Ureter (tissue), 1 donor: ENCODE measurements at places on chromosomes 11 and 22.

GRCh38 chr11:100761841-100762240, 74.8 kb downstream of the ARHGAP42 start:
- DNase-seq, result no peak

GRCh38 chr11:393219-394033, 583 bp upstream of the PKP3 start:
- DNase-seq, result peak; percentile 88

DNA sequence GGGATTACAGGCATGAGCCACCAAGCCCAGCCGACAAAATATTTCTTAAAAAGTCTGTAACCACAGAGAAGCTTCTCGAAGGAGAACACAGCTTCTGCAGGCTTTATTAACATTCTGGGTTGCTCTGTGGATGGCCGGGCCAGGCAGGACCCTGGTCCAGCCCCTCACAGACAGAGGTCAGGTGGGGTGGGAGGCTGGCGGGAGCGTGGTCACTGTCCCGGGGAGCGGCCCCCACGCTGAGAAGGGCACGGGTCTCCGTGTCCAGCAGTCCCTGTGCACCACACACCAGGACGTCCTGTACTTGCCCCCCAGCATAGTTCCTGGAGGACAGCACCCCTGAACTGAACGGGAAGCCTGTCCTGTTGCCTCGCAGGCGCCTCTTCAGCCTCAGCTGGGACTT, 19.4 kb downstream of the DRD4 start:
- DNase-seq, result no peak

DNA sequence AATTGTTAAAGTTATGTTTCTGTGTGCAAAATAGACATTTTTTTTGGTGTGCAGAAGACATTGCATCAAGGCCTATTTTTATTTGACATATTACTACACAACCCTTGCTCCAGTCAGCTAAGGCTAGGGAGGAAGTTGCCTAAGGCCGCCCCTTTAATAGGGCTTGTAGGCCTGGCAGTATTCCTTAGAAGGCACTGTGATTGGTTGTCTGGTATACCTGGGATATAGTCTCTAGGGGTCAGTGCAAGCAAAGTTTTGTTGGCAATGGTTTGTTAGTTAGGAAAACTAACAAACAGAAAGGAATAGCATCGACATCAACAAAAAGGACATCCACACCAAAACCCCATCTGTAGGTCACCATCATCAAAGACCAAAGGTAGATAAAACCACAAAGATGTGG, 16.9 kb downstream of the CCDC15 start:
- DNase-seq, result no peak

DNA sequence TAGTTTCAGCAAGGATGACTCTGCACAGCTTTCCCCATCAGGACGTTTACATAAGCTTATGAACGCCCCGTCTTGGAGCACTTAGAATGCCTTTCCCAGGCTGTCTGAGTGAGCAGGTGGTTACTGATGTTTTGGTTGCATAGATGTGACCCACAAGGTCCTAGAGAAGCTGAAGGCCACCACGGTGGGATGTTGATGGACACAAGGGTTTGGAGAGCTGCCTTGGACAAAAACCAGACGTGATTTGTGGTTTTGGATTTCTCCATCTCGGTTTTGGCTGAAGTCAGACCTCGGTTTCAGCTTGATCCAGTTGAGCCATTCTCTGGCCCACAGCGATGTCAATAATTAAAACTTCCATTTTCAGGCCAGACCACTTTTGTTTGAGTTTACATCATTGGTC, 151.9 kb downstream of the LDLRAD3 start:
- DNase-seq, result no peak

DNA sequence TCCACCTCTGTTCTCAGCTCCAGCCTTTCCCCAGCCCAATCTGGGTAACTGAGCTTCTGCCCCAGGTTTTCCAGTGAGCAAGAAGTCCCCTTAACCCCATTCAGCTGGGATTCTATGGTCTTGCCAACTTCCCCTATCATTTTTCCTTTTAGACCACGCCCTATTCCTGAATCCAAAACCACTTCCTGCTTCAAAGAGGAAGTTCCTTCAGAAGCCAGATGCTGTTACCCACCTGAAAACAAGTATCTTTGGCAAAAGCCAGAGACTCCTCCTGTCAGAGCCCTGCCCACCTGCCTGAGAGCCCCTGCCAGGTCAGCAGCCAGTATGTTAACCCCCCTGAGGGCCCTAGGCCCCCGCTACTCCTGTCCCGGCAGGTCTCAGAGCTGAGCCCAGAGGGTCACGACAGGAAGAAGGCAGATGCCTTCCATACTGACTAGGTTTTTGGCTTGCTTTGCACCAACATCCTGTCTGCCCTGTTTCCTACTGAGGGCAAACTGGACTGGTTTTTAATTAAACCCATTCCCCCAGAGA, 20.3 kb upstream of the MICAL2 start:
- no peak for DNase-seq

GRCh38 chr22:19126309-19127273, 4.4 kb upstream of the DGCR2 start:
- no peak for DNase-seq

- no peak for DNase-seq
Observed at GRCh38 chr11:60955571-60955970, 3.6 kb upstream of the SLC15A3 start.

GRCh38 chr11:19889531-19889930, 176.9 kb downstream of the NAV2 start:
- no peak for DNase-seq
